A172 (cell line): ENCODE measurements at places on chromosomes 2 and 18.

DNA sequence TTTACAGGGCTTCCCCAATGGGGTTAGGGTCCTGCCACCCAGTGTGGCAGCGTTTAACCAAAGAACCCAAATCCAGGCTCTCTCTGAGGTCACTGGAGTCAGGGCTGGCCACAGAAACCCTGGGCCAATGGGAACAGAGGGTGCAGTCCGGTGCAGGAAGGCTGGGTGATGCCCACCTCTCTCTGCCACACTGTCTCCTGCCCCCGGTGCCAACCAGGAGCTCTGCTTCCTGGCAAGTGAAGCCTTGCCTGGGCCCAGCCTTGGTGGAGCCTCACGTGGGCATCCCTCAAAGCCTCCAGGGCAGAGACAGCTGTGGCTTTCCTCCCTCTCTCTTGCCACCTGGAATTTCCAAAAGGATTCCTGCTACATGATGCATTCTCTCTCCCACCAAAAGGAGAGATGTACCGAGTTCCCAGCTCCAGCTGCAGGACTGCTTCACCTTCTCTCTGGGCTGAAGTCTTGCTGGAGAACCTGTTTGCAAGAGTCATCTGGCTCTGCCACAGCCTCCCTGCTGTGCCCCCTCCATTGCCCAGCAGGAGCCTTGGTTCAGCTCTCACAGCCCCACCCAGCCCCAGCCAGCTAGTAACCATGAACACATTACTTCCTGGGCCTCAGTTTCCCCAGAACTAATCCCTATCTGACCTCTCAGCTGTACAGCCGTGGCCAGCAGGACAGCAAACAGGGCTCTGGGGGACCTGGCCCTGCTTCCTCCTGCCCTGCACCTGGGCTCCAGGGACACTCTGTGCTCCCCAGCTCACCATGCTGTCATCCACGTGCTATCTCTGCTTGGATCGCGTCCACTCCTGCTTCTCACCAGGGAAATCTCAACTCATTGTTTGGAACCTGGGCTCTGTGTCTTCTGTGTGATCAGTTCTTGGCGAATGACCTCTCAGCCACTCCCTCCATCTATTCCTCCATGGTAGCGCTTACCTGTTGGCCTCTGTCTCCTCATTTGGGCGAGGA is 43.4 kb downstream of the KCNF1 start:
- peak; percentile 19 for DNase-seq

GRCh38 chr2:159066541-159067156 is 98.2 kb downstream of the TANC1 start:
- no peak for DNase-seq

DNA sequence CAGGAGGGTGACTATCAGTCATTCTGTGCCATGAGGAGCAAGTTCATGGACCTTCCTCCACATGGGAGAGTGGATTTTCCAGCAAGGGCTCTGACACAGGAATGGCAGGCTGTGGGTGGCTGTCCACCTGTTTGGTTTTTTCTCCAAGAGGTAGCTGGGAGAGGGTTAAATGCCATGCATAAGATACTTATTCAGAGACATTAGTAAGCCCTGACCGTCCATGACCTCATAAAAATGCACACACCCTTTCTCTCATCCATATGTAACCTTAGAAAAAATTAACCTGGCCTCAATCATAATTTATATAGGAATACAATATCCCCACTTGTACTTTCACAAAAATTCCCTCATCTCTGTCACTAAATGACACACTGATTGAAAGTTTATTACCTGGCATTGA is 51.3 kb downstream of the NPPC start:
- DNase-seq, result no peak

GRCh38 chr2:98924038-98924830 is 11.8 kb downstream of the CRACDL start:
- DNase-seq, result no peak

- no peak for DNase-seq
Observed at GRCh38 chr2:18483896-18484295, 76.6 kb downstream of the RDH14 start.

- peak; percentile 91 for DNase-seq
Observed at GRCh38 chr2:11553661-11554398, 20.0 kb downstream of the GREB1 start.

- DNase-seq, result no peak
Observed at GRCh38 chr2:237497838-237498186, 10.8 kb downstream of the MLPH start.

- no peak for DNase-seq
Observed at GRCh38 chr2:120761164-120761861, 25.6 kb downstream of the GLI2 start.

DNA sequence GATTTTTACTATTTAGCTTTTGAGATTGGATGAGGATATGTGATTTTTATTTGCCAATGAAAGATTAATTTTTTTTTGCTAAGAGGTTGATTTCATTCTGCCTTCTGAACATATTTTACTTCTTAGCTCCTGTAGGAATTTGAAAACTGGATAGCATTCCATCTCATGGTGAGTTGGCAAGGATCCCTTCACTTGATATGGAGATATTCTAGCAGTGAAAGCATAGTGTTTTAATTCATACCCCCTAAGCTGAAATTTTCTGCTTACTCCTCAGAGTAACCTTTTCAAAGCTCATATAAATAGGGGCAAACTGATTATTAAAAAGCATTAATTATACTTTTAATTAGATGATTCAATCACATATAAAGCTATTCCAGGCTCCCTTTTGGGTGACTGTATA is 61.0 kb upstream of the KCNJ3 start:
- no peak for DNase-seq
